ENCODE measurements at places on chromosomes 3 and 15.

DNA sequence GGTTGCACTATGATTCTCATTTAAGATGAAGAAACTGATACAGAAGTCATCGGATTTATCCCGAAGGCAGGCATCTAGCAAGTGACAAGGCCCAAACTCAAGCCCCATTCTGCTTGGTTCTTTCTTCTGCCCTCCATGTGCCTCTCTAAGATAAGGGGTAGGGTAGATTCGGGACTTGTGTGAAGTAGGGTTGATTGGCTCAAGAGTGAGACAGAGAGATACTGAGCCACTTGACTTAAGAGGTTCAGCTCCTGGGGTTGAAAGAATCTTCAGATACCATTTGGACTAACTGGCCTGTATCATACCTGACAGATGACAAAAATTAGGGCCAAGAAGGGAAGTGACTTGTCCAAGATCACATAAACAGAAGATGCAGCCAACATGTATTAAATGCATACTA is 891 bp downstream of the RFT1 start:
- no peak for DNase-seq

DNA sequence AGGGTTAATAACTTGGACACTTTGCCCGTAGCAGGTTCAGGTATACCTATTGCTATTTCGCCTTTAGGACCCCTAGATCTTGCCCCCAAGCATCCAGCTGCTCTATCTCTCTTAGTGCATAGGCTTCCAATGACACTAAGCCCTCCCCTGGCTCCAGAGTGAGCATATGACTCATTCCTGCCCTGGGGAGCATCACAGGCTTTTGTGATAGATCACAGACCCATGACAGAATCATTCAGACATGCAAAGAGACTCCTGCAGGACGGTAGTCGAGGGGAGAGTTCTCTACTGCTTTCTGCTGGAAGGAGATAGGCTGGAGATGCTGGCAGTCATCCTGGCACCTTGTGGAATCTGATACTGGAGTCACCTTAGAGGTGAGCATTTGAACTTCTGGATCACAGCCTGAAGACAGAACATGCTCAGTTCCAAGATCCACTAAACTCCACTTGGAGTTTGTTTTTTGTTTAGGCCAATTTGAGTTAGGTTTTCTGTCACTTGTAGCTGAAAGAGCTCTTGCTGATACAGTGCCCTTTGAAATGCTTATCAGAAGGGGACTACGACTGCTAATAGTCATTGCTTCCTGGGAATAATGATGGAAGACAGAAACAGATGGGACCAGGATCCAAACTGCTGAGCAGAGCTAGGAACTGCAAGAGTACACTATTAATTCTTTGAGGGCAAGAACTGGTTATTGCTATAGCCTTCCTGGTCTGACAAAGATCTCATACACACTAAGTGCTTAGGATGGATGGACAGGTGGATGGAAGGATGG is 11.0 kb downstream of the LYSMD2 start:
- peak; percentile 50 for DNase-seq

GRCh38 chr3:27312044-27312668 is 57.0 kb downstream of the NEK10 start:
- no peak for DNase-seq

- no peak for DNase-seq
Observed at GRCh38 chr15:101429646-101430045, 59.9 kb downstream of the PCSK6 start.

DNA sequence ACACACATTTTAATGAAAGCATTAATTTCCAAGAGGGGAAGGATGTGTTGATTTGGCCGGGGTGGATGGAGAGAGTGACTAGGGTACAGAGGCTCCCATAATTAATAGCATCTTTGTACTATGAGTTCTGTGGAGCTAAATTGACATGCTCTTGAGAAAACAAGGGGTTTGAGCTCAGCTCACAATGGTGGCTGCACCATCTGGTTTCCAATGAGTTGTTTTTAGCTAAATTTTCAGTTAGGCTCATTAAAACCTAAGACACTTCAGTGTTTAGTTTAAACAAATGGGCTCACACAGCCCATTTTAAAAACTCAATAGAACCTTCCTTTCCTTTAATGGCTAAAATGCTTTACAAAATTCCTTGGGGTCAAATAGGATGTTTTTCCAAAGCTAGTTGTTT is 199.7 kb downstream of the TNIK start:
- DNase-seq: no peak

- DNase-seq: no peak
Observed at GRCh38 chr3:45608885-45609284, 14.3 kb downstream of the LIMD1 start.

DNA sequence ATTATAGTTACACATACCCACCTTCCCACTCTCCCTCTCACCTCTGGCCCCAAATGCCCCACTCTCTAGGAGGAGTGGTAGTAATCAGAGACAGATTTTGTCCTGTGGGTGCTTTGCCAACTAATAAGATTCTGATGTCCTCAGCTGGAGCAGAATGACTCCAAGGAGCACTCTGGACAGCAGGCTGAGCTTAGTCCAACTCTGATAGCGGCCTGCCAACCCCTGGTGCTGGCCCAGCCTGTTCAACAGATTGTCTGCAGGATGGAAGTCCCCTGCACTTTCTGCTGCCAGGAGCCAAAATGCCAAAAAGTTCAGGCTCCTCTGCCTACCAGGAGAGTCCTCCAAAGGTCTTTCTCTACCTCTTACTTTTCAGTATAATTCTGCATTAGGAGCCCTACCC is 160.5 kb upstream of the UMPS start:
- no peak for DNase-seq

DNA sequence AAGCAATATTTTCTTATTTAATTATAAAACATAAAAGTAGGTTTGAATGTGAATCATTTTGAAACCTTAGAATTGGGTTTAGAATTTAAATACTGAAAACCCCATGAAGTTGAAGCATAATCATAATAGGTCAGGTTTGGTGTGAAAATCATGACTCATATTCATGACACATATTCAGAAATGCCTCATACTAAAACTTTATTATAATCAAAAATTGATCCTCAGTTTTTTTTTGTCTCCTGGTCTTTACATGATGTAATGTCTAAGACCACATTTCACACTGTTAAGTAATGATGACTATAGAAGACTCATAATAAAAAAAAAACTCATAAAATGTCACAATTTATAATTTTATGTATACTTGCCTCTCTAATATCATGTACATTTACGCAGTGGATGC is 190.4 kb downstream of the FOXP1 start:
- DNase-seq: no peak

GRCh38 chr3:182138393-182138792 is 426.7 kb downstream of the SOX2 start:
- DNase-seq: no peak

DNA sequence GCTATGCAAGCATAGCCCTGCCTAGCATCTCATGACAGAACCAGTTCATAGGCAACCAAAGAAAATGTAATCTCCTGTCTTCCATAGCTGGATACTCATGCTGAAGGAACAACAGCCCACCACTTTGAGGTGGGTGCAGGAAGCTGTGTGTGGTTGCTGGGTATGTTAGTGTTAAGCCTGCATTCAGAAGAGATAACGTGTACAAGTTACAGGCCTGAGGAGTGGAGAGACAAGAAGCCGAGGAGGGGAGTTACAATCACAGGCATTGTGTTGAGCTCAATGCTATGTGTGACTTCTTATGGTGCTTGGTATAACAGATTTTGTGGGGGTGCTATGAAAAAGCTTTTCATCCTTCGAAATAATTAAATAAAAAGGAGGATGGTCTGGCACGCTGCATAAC is 42.8 kb upstream of the SECISBP2L start:
- DNase-seq: no peak

DNA sequence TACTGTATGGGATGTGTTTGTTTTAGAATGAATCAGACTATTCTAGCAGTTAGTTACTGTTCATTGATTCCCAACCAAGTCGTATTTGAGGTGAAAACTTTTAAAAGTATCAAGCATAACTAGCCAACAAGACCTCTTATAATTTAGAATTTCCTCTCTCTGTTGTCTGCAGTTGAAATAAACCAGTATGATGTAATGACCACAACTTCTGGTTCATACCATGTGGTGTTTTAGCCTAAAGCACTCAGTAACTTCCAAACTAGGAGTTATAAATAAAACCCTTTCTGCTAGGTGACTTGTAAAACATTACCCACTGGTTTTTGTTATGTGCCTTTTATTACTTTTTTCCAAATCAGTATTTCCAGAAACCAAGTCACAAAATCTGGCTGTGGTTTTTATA is 19.8 kb upstream of the P2RY12 start:
- DNase-seq: no peak

GRCh38 chr15:26640601-26641000 is 132.3 kb downstream of the GABRB3 start:
- no peak for DNase-seq

DNA sequence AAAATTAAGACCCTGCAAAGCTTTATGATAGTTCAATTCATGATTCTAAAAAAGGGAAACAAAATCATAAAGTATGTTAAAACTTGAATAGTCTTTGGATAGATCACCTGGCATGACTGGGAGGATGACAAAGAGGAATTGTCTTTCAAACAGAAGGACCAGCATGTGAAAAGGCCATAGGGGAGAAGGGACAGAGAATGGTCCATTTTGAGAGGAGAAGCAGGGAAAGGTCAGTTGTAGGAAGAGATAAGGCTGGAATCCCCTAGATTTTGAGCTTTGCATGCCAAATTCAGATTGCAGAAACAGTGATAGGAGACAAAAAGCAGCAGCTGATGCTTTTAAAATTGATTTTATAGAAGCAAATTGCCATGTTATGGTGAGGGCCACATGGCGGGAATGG is 12.7 kb downstream of the PROS1 start:
- no peak for DNase-seq

- no peak for DNase-seq
Observed at GRCh38 chr3:114178770-114179368, at the start of gene DRD3. TSS of gene DRD3 (minus strand) at chr3:114179052. CDS start at chr3:114171992, 7,060 bp downstream.

DNA sequence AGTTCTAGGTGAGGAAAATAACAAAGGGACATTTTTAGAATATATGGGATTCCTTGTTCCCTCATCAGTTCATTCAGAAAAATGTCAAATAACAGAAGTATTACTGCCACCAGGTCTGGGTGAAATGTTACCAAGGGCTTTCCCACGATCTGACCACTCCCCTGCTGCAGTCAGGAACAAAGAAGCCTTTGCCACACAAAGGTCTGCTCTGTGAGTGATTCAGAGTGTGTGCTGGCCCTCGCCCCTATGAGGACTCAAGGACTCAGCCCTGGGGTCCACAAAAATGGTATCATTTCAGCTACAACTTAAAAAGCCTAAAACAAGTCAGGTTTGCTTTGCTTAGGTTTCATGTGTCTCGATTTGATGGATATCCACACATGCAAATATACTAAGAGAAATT is 5.0 kb downstream of the MKRN3 start:
- DNase-seq: no peak

GRCh38 chr15:100009372-100009771 is 276.1 kb upstream of the LYSMD4 start:
- DNase-seq: no peak

GRCh38 chr3:63639806-63640205 is 12.7 kb upstream of the SNTN start:
- no peak for DNase-seq

GRCh38 chr3:53525765-53526703 is 31.6 kb downstream of the CACNA1D start:
- no peak for DNase-seq

DNA sequence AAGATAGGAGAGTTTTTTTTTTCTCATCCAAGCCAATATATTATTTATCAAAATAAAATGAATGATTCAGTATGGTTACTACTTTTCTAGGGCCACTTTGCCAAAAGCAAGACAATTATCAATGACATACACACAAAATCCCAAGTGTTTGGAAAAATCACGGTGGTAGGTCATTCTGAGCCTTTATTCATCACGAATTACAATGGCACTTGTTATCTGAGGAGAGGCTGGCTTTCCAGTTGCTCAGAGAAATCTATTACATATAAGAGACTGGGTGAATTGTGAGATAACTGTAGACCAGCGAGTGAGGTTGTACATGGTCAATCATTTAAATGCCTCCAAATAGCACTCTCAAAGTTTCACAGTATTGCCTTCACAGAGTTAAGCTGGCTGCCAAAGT is 20.4 kb upstream of the FGF12 start:
- DNase-seq: no peak

DNA sequence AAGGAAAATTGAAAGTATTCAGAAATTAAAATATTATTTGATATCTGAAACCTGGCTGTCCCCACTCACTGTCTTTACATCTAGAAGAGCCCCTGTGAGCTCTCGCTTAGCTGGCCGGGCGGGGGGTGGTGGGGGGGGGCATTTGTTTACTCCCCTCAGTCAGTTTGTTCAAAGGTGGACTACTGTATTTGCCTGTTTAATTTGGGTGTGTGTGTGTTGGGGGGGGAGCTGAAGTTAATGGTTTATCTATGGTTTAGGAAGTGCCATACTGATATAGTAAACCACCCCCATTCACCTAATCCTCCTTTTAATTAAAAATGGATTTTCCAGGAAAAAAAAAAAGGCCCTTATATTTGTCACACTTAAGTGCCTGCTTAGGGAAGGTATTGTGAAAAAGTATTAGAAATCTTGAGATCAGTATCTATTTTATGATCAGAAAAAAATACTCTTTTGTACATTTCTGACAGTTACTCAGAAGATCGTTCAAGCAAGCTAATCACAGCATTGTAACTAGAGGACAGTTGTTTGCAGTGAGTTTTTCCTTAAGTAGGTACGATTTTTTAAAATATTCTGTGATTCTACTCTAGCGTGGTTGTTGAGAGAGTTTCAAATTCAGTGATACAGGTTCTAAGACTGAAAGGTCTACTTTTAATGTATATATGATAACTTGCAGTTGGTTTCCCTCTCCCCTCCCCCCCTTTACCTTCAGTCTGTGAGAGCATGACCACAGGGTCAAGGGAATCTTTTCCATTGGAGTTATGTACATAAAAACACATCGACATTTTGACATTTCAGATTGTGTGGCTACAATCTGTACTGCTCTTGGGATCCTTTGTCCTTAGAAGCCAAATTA is 8.5 kb downstream of the NR2F2 start:
- DNase-seq: no peak

- no peak for DNase-seq
Observed at GRCh38 chr15:51103330-51103729, 8.6 kb upstream of the TNFAIP8L3 start.

DNA sequence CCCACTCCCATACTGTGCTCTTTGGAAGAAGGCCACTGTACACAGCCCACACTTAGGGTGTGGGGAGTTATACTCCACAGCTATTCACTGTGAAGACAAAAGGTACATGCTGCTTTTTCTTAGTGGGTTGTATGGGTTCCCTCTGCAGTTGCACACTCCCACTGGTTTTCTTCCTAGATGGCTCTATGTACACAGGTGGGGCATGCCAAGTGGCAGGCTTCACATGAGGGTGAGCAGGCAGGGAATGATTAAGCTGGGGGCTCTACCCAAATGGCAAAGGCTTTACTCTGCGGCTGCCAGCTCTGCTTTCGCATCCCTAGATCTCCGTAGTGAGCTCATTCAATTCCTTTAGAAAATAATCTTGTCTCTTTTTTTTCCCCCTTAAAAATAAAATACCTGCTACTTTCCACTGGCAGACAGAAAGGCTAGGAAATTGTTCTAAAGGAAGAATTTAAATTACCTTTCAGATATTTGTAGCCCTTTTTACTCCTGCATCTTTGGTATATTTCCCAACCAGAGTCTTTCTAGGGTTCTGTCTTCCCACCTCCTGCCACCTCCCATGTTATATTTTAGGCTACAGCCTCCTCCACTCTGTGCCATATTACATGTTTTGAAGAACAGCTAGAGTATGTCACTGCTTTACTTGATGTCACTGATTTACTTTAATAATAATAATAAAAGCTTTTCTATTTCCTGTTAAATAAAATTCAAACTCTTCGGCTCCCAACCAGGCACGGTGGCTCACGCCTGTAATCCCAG is 8.2 kb downstream of the LARP6 start:
- DNase-seq: no peak

Data from activated naive CD4-positive, alpha-beta T cell treated with anti-CD3 and anti-CD28 coated beads, Interleukin-2, amount 50 U/mL, for 16 hours (primary cell).